ENCODE measurements at places on chromosomes 1 and 21. TPM values are rescaled to one million over a fixed set of nuclear protein-coding genes. Genes with fewer than 3 reads are reported as not detected.

TMCO4 gene
- 4.1 TPM for total RNA-seq

DNA sequence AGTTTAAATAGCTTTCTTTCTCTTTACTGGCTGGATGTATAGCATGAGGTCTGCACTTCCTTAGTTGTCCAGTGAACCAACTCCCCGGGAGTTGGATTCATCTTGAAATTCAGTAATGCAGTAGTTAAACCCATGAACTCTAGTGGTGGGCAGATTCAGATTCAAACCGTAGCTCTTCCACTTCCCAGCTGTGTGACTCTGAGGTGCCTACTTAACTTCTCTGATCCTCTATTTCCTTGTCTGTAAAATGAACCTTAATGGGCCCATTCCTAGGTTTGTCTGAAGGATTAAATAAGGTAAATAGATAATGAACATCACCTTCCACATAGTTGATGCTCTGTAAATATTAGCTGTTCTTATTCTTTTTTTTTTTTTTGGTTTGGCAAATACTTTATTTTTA, 16.5 kb downstream of the PIK3CD start:
- DNase-seq, result no peak

HMGCL gene
- 30.0 TPM for total RNA-seq

GRCh38 chr1:176066709-176067108, 140.4 kb downstream of the COP1 start:
- no peak for DNase-seq

DNA sequence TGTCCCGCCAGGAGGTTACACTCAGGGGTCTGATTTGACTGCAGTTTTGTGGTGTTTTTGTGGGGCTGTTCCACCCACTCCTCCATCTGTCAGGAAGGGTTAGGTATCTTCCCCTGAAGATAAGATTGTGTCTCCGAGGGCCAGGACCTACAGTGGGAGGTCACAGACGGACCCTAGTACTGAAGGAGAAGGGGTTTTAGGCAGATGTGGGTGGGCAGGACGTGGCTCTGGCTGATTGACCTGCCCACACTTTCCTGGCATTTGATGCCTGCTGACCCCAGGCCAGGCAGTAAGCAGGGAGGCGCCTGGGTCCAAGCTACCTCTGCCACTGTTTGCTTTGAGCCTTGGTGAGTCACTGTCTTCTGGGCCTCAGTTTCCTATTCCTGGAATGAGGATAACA, 13.9 kb downstream of the RPS6KA1 start:
- no peak for DNase-seq

FCER1A gene
- total RNA-seq, result not detected

GRCh38 chr21:46393451-46393940, 65.2 kb upstream of the DIP2A start:
- DNase-seq, result no peak

RCAN1 gene
- total RNA-seq, result 9.1 TPM

DNA sequence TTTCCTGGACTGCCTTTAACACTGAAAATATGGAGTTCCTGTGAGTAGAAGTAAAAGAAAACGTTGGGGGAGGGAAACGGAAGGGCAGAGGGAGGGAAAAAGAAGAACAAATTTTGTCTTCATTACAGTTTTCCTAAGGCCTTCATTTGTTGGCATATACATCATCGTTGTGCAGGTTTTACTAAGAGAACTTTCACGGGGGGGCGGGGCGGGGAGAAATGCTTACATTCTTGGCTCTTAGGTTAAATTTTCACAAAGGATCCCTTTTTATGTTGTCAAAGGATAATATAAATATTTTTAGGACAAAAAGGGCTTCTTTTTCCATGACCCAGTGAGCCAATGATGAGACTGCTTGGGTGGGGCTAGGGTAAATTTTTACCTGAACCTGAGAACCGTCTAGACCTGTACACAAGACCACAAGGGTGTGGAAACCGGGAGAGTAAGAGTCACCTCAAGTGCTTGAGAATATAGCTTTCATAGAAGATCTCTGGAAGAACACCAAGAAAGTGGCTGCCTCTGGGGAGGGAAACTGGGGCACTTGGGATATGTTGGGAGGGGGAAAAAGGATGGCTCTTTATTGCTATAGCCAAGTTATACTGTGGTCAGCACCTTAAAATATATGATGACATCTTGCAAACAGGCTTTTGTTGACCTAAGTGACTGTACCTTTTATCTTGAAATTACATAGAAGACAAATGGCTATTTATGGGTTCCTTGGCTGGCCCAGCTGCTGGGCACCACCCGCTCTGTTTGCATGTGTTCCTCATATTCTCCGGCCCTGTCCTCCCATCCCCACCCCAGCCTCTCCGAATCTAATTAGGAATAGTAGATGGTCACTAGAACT, 2.0 kb upstream of the UTP25 start:
- no peak for DNase-seq

GRCh38 chr1:169604781-169605560, 18.7 kb upstream of the F5 start:
- DNase-seq, result no peak

DNA sequence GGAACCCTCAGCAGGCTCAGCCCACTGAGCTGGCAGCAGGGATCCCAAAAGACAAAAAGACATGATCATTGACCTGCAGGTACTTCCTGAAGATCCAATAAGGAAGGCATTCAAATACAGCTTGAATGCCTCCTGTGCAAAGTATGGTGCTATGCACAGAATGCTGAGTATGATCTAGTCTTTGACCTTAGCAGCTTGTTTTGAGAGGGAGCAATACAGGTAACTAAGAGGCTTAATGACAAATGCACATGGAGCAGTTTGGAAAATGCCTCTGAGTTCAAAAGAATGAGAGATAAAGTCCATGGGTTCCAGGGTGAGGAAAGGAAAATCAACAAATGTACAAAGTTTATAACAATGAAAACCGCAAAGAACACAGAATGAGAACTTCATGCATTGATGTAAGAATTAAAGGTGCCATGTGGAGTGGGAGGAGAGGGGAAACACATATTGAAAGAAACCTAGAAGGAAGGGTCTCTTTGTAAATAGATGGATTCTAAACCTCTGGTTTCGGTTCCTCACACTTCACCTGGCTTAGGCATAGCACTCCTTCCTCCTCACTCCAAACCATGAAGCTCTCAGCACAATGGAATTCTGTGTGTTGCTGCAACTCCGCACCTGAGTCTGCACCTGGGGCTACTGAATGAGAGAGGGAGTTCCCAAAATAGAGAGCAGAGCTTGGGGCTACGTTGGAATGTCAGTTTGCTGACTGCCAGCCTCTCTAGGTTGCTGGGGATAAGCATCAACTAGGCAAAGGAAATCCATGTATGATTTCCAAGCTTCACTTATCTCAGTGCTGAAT, 77.6 kb downstream of the PLXNA2 start:
- DNase-seq, result no peak

NPPA gene
- total RNA-seq, result not detected

DNA sequence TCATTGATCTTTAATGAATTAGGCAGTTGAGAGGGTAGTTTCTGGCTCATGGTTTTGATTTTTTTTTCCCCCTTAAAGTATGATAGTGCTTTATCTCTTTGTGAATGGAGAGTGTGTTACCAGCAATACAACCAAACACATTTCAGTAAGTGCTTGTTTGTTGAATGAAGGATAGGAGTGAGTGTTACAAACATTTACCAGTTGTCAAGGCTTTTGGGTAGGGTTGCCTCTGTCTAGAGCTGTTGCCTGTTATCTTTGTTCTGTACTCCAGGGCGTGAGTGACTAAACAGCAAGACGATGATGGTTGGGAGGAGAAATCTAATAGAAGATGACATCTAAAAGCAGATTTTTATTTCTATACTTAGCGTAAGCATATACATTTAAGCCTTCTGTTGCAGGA, 21.5 kb downstream of the MAP3K7CL start:
- no peak for DNase-seq

- no peak for DNase-seq
Observed at GRCh38 chr1:156582388-156583017, 3.0 kb downstream of the TTC24 start.

GRCh38 chr1:162868972-162869371, 8.0 kb upstream of the CCDC190 start:
- DNase-seq, result no peak

- DNase-seq, result no peak
Observed at GRCh38 chr1:43821471-43821870, 112.1 kb upstream of the ARTN start.

GRCh38 chr1:18201997-18202719, 94.6 kb downstream of the IGSF21 start:
- no peak for DNase-seq

GREM2 gene
- total RNA-seq, result 0.23 TPM

SRP9 gene
- 252 TPM for total RNA-seq

GRCh38 chr1:232627645-232628334, 2.1 kb downstream of the SIPA1L2 start:
- no peak for DNase-seq

DNA sequence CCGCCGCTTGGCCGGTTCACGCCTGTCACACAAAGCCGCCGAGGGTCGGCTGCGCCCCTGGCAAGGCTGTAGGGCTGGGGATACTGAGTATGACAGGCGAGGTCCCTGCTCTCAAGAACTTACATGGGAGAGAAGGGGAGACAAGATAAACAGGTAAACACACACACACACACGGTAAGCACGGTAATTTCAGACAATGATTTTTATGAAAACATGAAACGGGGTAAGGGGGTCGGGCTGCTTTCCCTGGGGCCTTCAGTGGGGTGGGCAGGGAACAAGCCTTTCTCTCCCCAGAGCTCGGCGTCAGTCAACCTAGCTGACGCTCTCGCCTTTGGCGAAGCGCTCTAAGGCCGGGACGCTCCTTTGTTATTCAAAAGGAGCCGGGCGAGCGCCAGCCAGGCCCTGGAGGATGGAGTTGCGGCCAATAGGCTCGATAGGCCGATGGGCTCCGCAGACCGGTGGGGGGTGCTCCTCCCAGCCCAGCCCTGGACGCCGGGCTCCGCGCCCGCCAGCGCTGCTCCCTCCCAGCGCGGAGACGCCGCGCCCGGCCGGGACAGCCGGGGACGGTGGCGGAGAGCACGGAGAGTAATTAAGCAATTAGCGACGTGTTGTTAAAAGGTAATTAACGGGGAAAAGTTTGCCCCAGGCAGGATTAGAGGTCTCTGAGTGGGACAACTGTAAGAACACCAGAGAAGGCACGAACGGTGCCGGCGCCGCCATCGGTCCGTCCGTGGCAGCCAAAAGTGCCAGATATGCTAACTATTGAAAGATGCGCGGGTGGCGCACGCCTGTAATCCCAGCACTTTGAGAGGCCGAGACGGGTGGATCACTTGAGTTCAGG, 950 bp upstream of the INKA2 start:
- peak; percentile 66 for DNase-seq

GRCh38 chr1:203672346-203672745, 45.7 kb downstream of the ATP2B4 start:
- no peak for DNase-seq

DNA sequence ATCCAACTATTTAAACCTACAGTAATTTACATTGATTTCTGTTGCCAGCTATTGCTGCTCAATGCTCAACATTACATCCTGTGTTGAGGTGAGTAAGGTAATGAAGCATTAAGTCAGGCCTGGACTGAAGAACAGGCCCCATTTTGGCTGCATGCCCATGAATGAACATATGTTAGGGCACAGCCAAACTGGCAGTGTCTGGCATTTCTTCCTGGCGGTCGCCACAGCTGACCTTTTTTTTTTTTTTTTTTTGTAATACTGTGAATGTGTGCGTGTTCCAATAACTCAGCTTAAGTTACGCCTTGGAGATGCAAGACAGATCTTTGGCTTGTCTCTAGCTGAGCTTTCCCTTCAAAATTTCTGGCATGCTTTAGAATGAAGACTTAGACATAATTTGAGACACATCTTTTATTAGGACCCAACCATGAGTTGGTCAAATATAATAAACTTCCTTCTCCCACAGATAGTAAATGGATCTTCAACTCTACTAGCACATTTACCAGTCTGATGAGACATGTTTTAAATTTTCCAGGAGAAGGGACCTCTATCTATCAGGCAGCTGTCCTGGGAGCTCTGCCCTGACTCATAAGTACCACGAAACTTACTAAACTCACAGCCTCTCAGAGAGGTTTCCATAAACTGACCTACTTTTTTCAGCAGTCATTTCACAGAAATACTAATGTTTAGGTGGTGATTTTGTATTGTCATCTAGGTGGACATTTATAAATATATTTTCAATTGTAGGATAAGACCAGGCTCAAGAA, 341.1 kb upstream of the RUNX1 start:
- no peak for DNase-seq

DNA sequence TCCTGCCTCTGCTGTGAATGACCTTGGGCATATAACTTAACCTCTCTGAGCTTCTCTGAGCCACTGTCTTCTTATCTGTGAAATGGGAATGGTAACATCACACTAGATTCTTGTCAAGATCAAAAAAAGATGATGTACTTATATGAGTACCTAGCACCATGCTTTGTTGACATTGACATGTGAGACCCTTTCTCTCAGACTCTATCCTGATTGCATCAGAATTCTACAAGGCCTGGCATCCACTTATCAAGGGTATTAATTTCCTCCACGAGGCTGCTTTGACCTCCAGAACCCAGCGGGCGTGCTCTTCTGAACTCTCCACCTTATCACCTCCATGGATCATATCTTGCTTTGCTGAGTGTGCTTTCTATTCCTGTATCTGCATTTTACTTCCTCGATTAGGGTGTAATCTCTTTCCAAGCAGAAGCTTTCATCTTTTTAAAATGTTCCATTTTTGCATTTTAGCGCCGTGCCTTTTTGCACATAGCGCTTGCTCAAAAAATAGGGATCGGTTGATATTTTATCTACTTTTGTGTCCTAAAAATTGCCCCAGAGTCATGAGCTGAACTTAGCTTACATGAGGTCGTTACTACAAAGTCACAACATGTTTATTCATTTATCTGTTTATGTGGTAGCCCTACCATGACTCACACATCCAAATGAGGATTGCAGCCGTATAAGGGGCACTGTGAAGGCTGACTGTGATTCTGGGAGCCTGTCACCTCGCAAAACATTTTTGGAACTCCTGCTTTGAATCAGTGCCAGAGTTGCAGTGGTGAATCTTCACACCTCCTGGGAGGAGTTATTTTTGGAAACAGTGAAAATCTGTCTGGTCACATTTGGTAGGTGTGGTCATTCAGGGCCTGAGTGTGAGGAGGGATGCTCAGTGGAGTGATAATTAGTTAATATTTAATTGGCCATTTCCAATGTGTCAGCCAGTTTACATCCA, 63.2 kb downstream of the IER5 start:
- DNase-seq, result no peak

TMEM39B gene
- total RNA-seq, result 26.9 TPM

DNA sequence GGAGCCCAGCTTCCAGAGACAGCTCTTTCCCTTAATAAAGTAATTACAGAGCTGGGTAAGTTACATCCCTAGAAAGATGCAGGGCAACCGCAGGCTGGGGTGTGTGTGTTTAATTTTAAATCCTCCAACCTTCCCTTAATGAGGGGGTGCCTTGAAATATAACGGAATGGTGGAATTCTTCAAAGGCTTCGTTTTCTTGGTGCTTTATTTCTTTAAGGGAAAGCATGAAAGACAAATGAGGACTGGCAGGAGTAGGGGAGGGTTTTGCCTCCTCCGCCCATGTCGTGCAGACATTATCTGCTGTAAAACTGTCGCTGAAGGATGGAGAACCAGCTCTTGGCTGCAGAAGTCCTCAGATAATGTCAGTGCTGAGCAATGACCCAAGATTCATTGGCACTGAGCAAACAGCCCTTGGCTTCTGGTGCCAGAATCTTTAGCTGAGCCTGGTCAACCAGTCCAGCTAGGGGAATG, 15.5 kb downstream of the SLC6A17 start:
- no peak for DNase-seq

Data from endothelial cell (in vitro differentiated cells).